Ammon's horn (tissue), 1 donor: ENCODE measurements at places on chromosomes 12 and 14.

DNA sequence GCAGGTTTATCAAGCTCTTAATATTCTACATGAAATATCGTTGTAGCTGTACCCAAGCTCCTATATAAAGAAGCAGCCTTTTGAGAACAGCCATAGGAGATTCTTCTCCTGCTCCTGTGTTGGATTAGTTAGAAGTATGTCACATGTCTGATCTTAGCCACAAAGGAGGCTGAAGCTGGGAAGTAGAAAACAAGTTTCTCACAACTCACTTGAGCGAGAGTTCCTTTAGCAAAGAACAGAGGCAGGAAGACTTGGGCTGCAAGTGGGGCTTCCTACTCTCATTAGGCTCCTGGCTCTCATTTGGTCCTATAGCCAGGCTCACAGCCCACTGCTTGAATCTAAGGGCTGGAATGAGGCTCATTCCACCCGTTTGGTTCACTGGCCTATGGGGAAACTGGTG lies 281.9 kb downstream of the BTG1 start:
- DNase-seq: no peak

GRCh38 chr12:69007101-69007854 lies 74.3 kb upstream of the CPM start:
- peak; percentile 40 for DNase-seq

DNA sequence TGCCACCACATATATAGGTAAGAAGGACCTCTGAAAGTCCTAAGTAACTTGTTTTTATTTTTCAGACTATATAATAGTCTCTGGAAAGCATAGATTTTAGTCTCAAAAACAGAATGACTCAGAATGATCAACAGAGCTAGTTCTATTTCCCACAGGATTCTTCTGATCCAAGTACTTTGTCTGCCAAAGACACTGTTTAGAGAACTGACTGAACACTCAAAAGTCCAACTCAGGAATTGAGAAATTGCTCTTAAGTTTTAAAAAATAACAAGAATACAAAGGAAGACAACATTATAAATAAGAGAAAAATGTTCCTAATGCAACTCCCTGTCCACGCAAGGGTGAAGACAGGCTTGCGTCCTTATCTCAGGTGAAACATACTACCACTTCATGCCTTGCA lies 29.0 kb downstream of the LGMN start:
- no peak for DNase-seq

DNA sequence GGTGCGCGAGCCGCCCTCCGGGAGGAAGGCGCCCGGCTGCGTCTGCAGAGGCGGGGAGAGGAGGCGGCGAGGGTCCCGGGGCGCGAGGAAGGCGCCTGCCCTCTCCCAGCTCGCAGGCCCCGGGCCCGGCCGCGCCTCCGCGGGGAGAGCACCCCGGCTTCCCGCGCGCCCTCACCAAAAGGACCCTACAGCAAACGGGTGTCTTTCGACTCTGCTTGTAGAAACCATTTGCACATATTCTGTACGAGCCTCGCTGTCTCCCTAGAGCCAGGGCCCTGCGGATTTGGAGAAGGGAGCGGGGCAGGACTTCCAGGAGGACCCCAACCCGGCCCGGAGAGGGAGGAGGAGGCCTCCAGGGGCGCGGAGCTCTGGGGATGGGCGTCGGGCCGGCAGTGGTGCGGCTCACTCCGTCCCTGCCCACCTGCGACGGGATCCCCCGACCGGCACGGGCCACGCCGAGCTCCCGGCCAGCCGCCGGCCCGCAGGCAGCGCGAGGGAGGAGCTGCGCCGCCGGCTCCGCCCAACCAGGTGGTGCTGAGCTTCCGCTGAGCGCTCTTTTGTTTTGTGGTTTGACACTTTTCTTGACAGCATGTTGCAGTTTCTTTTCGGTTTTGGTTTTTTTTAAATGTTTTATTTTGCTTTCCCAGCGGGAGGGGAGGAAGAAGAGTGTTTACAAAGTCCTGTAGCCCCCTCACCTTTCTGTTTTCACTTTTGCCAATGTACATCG lies 103.3 kb upstream of the FKBP4 start:
- DNase-seq: no peak

GRCh38 chr14:104031384-104031783 lies 54.1 kb upstream of the ASPG start:
- no peak for DNase-seq
